ENCODE measurements at places on chromosomes 4 and X.

DNA sequence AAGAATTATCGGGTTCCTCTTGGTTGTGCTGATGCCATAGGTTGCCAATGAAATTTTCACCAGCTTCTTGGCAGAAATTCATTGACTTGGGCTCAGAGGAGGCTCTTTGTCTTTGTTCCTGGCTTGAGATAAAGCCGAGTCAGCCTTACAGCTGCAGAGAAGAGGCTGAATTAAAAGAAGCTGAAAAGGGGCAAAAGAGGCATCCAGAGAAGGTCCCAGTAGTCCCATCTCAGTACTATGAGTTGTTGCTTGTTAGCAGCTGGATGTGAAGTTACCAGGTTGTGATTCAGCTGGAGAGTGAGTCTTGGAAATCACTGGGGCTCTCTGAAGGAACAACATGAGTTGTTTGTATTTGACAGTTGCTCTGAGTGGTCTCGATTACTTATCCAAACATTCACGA is 59.7 kb downstream of the SMAD1 start:
- DNase-seq, result no peak

DNA sequence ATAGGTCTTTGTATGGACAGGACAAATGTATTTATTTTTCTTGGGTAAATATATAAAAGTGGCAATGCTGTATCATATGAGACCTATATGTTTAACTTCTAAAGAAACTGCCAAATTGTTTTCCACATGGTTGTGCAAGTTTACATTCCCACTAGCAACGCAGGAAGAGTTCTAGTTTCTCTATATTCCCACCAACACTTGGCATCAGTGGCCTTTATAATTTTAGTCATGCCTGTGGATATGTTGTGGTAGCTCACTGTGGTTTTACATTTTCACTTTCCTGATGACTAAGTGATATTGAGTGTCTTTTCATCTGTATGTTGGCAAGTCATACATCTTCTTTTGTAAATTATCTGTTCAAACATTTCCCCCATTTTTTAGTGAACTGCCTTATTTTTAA is 126.0 kb downstream of the EMCN start:
- no peak for DNase-seq

- DNase-seq, result no peak
Measured at GRCh38 chrX:2857566-2857965, 28.8 kb downstream of the GYG2 start.

DNA sequence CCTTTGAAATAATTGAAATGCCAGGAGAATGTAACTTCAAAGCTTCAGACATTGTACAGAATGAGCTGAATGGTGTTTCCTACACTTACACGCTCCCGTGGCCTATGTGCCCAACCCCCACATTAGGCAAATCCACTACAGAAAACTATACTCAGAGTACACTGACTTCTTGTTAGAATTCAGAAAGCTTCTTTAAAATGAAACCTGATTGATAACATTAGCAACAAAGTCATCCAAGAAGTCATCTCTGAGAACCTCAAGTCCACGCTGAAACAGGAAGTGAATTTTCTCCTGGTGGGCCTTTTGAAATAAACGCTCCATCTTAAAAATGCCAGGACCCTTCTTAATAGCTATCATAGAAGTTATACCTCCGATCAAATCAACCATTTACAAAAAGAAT is 136.3 kb downstream of the TSPAN5 start:
- no peak for DNase-seq

DNA sequence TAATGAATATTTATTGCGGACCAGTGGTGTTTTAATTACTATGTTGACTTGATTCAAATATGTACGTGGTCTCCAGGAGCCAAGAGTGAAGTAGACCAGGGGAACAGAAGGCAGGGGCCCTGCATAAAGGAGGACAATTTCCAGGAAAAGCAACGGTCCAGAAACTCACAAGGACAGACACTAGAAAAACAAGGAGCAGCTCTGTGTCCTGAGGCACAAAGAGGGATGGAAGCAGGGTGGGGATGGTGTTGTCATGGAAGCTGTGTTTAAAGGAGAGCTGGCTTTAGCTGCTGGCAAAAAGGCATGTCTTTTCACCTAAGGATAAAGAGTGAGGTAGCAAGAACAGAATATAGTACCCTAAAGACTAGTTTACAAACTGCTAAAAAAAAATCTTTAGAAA is 254.1 kb upstream of the TENM3 start:
- DNase-seq, result no peak

- DNase-seq, result no peak
Measured at GRCh38 chrX:134454506-134454905, 5.5 kb upstream of the HPRT1 start.

DNA sequence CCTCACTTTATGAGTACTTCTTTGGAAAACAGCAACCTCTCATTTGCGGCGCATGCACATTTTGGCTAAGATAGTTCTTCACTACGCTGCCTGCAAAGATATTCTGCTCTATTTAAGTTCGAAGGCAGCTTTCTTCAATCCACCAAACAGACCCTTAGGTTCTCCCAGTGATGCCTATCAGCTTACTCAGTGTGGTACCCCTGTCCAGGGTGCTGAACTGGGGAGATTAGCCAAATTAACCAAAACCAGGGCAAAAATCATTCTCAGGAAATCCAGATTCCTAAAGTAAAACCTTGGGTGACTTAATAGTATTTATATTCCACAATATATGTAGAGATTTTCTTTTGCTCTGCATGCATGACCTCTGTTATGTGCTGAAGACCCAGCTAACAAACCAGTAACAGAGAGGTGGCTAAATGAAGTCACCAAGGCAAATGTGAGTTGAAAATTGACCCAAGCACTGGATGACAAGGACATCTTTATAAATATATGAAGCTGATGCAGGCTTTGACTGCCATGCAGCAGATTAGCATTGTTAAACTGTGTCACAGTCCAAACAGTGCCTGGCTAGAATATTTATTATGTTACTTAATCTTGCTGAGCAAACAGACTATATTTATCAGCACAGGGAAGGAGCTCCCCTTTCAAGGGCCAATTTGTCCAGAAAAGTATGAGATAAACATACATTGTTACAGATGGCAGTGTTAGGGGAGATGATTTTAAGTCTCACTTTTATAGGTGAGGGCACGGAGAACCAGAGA is 418.2 kb downstream of the STIM2 start:
- DNase-seq, result no peak

GRCh38 chr4:182770996-182771514 is 146.1 kb downstream of the DCTD start:
- no peak for DNase-seq

DNA sequence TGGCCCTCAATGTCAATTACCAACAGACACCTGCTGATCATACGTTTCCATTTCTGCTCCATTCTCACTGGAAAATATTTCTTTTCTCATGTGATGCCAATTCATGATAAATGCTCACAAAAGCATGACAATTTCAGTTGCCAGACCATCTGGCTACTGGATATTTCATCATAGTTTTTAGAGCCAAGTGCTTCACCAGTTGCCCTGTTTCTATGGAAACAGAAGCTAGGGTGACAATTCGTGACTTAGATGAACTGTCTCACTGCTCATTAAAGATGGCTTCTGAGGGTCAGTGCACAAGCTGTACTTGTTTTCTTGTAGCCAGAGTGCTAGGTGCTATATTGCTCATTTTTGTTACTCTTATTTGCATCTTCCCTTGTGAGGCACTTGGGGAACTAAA is 184.9 kb downstream of the COMMD8 start:
- DNase-seq, result no peak

GRCh38 chr4:41069838-41070237 is 144.5 kb downstream of the APBB2 start:
- no peak for DNase-seq

DNA sequence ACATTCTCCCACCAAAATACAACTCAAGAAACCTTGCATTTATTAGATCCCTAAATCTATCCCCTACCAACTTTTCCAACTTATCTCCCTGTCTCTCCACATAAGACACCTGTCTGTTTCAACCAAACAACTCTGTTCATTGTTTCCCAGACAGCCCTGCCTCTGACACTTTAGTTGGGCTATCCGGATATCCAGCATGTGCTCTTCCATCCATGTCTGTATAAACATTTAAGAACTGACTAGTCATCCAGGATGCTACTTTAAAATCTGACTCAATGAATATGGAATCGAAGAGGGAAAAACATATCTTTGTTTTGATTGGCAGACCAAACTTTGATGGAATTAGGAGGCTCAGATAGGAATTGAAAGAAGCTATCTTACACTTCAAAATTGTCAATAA is 143.2 kb upstream of the DCAF8L1 start:
- no peak for DNase-seq

GRCh38 chr4:31365006-31365690 is 645.0 kb downstream of the PCDH7 start:
- DNase-seq, result no peak

- no peak for DNase-seq
Measured at GRCh38 chr4:5133201-5133600, 81.9 kb downstream of the STK32B start.

- no peak for DNase-seq
Measured at GRCh38 chr4:182201871-182202270, 41.3 kb upstream of the TENM3 start.

DNA sequence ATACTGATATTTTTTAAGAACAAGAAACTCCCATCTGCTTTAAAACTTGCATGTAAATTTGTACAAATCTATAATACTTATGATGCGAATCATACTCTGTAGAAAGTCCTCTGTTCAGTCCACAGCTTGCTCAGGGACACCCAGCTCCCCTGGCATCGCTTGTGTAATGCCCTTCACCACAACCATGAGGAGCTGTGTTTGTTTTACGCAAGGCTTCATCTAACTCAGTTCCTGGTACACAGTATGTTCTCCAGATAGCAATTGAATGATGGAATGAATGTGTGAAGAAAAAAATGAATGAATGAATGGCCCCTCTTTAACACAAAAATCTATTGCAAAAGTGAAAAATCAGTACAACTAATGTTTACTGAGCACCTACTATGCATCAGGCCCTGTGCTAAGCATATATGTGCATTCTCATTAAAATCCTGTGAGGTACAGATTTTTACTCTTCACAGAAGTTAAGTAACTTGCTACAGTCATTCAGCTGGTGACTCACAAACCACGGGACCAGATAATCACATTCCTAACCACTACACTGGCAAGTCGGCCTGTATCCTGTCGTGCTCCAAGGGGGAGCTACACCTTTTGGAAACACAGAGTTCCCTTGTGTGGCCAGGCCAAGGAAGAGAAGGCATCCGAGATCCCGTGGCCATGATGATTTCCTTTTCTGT is 58.7 kb upstream of the KDR start:
- no peak for DNase-seq

DNA sequence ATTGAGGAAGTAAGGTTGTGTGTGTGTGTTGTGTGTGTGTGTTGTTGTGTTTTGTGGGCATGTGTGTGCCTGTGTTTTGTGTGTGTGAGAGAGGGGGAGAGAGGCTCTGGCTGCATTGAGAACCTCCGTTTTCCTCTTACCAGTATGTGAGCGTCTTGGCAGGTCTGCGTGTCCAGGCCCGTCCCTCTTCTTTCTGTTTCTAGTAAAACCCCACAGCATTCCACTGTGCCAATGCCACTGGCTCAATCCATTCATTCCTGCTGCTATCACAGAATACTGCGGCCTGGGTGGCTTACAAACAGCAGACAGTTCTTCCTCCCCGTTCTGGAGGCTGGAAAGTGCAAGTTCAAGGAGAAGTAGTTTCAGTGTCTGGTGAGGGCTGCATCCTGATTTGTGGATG is 15.5 kb upstream of the HTRA3 start:
- DNase-seq, result no peak

DNA sequence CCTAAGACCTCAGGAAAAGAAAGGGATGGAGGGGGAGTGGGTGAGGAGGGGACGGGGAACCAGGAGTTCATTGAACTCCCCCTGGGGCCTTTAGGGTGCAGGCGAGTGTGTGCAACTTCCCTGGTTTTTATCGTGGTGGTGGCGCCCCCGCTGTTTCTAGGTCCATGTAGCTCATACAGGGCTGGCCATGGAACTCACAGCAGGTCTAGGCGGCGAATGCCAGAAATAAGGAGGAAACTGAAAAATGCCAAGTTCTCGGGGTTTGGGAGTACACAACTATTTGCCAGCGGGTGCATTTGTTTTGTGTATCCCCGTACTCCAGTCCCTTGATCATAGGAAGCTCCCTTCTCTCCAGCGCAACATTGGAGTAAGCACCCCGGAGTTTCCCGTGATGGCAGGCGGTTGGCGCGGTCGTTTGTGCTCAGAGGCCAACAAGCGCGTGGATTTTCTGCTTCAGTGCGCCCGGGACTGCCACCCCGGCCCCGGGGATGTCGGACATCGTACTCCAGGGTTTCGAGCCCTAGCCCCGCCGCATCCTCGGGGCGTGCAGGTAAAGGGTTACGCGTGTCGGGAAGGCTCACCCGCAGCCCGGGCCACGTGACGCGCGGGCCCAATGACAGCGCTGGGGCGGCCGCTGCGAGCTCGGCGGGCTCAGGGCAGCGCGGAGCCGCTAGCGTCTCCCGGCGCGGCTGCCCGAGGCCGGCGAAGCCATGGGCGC is 208.9 kb downstream of the NWD2 start:
- DNase-seq, result peak; percentile 37

- DNase-seq, result no peak
Measured at GRCh38 chrX:13598877-13599276, 29.5 kb downstream of the EGFL6 start.

GRCh38 chrX:19256986-19257385 is 86.7 kb upstream of the PDHA1 start:
- no peak for DNase-seq

- DNase-seq, result no peak
Measured at GRCh38 chr4:31294655-31295480, 574.7 kb downstream of the PCDH7 start.

DNA sequence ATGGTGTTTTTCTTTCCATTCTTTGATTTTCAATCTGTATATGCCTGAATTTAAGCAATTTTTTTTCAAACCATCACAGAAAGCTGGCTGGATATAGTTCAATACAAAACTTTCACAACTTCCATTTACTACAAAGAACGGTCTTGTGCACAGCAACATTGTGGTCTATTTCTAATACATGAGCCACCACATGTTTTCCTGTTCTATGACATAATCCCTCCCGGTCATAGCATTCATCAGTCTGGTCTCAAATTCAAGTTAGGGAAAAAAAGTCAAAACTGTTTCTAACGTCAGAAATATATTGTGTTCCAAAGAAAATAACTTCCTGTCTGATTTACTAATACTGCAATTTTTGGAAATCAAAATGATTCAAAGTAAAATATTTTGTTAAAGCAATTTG is 7.5 kb upstream of the CXCL6 start:
- no peak for DNase-seq

- DNase-seq, result no peak
Measured at GRCh38 chrX:67727576-67727975, 183.8 kb downstream of the AR start.

GRCh38 chr4:74632634-74633033 is 161.7 kb downstream of the BTC start:
- no peak for DNase-seq

DNA sequence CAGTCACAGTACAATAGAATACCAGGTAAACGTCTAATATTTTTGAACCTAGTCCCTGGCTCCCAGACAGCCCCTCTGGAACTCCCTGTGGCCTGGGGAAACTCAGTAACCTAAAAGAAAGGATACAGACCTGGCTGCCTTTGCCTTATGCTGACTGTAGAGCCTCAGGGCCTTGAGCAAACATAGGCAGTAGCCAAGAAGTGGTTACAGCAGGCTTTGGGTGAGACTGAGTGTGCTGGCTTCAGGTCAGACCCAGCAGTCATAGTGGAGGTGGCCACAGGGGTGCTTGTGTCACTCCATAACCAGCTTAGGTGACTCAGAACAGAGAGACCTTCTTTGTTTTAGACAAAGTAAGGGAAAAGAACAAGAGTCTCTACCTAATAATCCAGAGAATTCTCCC is 141.8 kb upstream of the PRDX4 start:
- no peak for DNase-seq

Data from NCI-H1105 treated with DMSO at 0.1 percent for 48 hours (cell line).